ENCODE measurements at places on chromosomes 2 and 18.

DNA sequence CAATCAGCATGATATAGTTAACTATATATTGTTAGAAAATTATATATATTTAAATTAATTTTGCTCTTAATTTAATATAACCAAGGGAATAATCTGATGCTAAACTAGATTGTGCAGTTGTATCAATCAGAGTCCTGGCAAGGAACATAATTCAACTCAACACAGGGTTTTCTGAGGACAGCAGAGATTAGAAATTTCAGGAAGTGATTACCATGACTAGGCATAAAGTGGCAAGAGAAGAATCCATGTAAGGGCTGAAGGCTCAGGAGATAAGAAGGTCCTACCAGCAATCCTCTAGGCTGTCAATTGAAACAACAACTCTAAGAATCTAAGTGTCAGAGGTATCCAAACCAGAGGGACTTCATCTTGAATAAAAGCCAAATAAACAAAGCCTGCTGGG, 807.8 kb downstream of the DSC3 start:
- no peak for DNase-seq

DNA sequence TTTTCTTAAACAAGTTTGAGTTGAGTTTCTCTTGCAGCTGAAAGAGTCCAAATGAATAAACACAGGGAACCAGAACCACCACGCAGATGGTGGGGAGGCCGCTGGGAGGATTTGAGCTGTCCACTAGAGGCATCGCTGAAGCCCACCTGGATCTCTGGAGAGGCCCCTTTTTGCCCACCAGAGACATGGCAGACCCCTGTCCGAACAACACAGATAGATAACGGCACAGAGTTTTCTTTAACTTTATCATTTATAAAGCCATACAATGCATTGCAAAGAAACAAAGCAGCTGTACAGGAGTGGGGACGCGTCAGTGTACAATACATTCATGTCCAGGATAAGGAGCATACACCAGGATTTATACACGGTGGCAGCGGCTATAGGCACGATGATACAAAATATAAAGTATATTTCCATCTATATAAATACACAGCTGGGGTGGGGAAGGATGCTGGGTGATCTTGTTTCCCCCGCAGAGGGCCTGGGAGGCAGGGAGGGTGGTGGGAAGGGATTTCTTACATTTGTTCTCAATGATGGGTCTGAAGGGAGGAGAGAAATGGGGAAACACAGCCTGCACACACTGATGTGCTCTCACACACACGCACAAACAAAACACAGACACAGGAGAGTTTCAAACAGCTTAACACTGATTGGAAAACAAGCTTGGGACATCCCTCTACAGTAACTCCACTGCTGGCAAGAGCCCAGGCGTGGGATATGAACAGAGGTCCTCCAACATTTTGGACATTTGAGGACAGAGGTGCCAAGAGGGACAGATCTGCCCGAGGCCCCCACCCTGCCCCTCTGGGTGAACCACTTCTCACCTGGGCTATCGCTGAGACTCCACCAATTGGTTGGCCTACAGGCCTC, 203.0 kb downstream of the TNS1 start:
- DNase-seq = no peak

DNA sequence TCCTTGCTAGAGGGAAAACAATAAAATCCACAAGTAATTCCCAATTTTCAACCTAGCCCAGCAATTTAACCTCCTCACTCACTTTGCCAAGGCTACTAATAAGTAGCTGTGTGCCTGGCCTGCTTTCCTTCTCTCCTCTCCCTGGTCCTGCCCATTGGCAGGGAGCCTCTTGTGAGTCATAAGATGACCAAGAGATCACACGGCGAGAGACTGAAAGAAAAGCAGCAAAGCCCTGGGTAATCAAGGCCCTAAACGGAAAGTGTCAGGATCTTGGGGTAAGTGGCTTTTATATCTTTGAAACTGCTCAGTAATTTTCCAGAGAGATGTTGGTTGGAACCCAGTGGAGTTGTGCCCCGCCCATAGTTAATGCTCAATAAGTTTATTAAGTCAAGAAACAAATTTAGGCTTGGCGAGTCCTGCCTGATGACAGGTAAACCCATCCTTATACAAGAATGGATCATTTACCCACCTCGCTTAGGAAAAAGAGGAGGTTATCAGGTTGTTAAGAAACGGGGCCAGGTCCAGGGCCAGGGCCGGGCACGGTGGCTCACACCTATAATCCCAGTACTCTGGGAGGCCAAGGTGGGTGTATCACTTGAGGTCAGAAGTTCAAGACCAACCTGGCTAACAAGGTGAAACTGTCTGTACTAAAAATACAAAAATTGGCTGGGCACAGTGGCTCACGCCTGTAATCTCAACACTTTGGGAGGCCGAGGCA, 10.0 kb upstream of the ADAM17 start:
- no peak for DNase-seq

DNA sequence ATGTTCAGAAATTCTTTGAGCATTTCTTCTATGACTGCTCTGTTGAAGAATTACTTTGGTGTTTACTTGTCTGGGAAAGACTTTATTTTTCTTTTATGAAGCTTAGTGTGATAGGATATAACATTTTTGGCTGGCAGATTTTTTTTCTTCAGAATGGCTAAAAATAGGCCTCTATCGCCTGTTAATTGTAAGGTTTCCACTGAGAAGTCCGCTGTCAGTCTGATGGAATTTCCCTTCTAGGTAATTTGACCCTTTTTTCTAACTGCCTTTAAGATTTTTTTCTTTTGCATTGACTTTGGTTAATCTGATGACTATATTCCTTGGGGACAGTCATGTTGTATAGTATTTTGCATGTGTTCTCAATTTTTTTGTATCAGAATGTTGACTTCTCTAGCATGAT, 590.7 kb downstream of the ADCYAP1 start:
- no peak for DNase-seq

DNA sequence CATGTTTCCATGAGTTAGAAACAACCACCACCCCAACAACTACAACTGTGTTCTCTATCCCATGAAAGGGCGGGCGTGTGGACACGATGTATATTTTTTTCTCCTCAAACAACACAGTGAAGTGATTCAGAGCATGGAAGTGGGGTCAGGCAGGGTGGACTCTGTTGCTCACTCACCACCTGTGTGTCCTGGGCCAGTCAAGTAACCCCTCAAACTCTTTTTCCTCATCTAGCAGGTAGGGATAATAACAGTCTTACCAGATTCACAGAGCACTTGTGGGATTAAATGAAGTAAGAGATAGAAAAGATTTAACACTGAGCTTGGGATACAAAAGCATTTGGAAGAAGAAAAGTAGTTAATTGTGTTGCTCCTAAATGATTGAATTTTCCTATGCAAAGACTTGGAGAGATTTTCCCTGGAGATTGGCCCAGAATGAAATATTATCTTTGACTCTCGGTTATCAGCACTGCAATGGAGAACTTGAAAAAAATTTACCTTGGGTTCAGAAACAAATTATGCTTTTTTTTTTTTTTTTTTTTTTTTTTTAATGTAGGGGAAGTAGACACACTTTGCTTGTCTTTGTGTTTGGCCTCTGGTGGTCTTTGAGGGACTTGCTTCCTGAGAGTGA, 161.9 kb upstream of the EPAS1 start:
- DNase-seq = no peak

DNA sequence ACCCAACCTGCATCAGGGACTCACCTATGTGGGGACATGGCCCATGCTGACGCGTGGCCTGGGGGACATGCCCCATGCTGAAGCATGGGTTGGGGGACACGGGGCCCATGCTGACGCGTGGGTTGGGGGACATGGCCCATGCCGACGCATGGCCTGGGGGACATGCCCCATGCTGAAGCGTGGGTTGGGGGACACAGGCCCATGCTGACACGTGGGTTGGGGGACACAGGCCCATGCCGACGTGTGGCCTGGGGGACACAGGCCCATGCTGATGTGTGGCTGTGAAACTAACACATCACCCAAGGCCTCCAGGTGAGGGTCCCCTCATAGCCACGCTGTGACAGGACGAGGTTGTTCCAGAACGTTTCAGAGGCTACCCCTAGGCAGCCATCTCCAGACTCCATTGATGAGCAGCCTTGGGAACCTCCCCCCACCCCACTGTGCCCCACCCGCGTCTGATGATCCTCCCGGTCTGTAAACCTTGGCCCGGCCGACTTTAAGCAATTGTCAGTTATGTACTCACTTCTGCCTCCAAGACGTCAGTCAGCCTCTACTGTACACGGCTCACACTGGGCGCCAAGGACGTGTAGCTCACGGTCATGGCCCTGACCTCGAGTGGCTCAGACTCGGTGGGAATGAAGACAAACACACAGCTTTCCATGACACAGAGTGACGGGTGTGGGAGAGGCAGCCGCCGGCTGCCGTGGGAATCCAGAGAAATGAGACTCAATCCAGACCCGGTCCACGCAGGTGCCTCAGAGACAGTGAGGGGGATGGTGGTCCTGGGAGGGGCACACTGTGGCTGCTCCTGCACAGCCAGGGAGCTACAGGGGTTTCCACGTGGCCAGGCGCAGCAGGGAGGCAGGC, 50.2 kb upstream of the SLC66A3 start:
- no peak for DNase-seq

DNA sequence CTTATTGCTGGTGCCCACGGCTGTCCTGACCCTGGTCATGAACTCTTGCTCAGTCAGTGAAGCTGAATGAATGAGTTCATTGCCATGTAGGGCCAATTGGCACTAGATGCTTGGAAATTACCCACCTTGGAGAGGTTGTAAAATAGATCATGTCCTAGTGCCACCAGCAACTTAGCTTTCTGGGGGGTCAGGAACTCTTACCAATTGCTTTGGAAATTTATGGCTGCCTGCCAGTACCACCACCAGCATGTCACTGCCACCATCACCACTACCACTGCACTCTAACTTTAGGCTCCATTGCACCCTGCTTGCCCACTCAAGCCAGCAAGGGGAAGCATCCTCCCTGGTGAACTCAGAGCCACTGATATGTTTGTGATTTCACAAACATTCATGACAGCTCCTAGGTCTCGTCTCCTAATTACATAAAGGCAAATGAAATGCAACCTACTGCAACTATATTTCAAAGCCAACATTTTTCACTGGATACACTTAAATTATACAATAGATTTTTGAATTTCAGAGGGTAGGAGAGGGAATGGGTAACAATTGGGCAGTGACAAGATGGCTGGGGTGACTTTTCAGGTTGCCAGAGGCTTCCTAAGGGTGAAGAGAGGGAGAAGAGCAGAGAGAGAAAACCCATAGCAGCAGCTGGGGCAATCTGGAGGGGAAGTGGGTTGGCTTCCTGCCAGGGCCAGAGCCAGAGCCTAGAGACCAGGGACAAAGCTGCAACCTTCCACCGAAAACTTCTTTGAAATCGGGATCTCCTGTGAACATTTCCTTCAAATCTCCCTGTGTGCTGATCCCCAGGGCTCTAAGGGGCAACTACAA, 3.5 kb upstream of the EMILIN1 start:
- no peak for DNase-seq

DNA sequence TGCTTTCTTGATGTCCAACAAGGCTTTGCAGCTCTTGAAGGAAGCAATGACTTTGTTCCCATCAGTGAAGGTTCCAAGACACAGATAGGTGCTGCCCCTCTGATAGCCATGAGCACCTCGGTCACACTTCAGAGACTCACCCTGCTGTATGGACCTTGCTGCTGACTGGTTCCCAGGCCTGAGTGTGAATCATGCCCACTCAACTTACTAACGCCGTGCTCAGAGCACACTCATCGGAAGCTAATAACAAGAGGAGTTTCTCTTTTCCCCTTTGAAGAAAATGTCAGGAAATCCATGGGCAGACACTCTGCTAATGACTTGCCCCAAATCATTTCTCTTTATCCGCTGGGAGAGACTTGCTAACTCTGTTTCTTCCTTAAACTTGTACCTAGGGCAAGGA, 83.8 kb upstream of the ARL4C start:
- DNase-seq = no peak

GRCh38 chr2:173808718-173809117, 156.5 kb downstream of the SP3 start:
- no peak for DNase-seq

- no peak for DNase-seq
Observed at GRCh38 chr18:38545071-38545470, 979.5 kb upstream of the CELF4 start.

GRCh38 chr2:174945601-174946260, 59.5 kb downstream of the CHN1 start:
- no peak for DNase-seq

Measured in stimulated activated CD8-positive, alpha-beta memory T cell treated with anti-CD3 and anti-CD28 coated beads, Interleukin-7, amount 100 ng/mL, for 1 hour (primary cell).